NCI-H460 (cell line): ENCODE measurements at places on chromosomes 5 and 9. TPM values are rescaled to one million over a fixed set of nuclear protein-coding genes. Genes with fewer than 3 reads are reported as not detected.

GRPEL2 gene
- total RNA-seq = 75.5 and 92.3 TPM in 2 replicates

PKD2L2 gene
- not detected in 2 replicates for total RNA-seq

TAL2 gene
- total RNA-seq = not detected in 2 replicates

GOLM1 gene
- total RNA-seq = 91.4 and 111 TPM in 2 replicates

GNG10 gene
- 114 and 122 TPM in 2 replicates for total RNA-seq

MTREX gene
- total RNA-seq = 107 and 128 TPM in 2 replicates

CCDC127 gene
- total RNA-seq = 4.3 and 4.4 TPM in 2 replicates

DOCK2 gene
- total RNA-seq = 0.79 and 0.87 TPM in 2 replicates

CEL gene
- 0.26 and 0.35 TPM in 2 replicates for total RNA-seq

SLC12A7 gene
- 7.2 and 9.0 TPM in 2 replicates for total RNA-seq

DMGDH gene
- 0.20 TPM in 1 of 2 replicates, not detected in the other for total RNA-seq

HIGD2A gene
- 172 and 187 TPM in 2 replicates for total RNA-seq

PCDHGC3 gene
- 5.9 and 7.0 TPM in 2 replicates for total RNA-seq

PCDHB5 gene
- total RNA-seq = 0.07 TPM in 1 of 2 replicates, not detected in the other

PCDHA1 gene
- 0.07 and 0.12 TPM in 2 replicates for total RNA-seq

UNC13B gene
- total RNA-seq = 7.2 and 7.7 TPM in 2 replicates

OBP2B gene
- total RNA-seq = not detected in 2 replicates

CRHBP gene
- not detected in 2 replicates for total RNA-seq

IRX4 gene
- total RNA-seq = 0.20 and 0.79 TPM in 2 replicates

MAPK9 gene
- total RNA-seq = 33.2 and 39.2 TPM in 2 replicates
